ENCODE measurements at places on chromosomes 3 and 15.

DNA sequence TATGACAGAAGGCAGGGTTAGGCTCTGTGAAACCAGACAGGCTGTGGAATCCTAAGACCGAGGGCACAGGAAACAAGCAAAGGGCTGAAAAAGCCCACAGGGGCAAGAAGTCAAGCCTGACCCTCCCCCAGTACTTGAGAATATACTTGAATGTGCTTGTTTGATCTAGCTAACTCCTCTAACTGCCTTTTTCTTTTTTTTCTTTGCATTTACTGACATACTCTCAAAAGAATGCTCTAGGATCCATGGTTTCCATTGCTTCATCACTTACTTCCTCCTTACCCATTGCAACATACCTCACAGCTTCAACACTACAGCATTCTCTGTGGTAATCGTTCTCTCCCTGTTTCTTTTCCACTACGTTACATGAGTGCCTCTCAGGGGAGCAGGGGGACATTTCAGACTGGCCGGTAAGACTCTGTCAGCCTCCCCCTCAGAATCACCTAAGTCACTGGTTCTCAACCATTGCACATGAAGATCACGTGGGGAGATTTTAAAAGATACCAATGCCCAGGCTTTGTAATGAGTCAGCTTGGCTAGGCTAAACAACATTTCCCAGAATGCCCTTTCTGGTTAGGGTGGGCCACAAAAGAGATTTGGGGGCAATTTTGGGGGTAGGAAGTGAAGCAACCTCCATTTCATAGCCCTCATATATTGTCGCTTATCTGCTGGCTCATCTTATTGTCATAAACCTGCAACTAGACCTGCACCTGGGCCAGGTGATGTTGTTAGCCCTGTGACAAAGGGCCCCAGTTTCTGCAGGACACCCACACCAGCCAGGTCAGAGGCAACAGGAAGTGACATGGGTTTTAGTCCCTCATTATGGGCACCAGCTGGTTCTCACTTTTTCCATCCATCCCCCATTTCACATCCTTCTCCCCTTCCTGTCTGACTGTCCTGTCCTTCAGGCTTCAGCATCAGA, 24.6 kb upstream of the RSL24D1 start:
- peak; percentile 85 for DNase-seq

GRCh38 chr3:32303399-32303747, 64.9 kb downstream of the CMTM8 start:
- DNase-seq = no peak

DNA sequence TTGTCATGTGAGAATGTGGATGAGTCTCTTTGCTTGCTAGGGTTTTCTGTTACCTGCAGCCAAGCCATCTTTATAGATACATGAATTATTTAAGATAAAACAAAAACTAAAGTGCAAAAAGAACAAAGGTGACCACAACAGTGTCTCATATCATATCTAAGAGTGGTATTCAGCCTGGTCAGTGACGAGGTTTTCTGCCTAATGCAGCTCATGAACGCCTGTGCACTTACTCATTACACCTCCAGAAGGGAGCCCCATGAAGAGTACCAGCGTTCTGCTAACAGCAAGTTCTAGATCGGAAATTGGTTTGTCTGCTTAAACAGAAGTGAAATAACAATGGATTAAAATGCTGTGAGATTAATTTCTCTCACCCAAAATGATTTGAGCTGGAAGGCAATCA, 19.2 kb downstream of the PXYLP1 start:
- no peak for DNase-seq

DNA sequence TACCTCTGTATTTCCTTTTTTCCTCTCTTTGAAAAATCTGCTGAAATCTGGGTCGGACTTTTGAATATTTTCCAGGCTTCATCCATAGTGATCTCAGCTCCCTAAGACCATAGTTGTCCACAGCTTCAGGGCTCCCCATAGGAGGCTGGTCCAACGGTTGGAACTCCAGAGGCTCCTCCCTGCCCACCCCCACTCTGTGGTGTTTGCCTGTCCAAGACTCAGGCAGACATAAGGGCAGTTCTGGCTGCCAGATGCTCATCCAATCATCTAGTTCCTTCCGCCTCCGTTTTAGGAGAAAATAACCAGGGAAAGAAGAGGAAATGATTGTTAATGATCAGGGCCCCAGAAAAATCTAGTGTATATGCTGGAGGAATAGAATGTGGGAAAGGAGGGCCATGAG, 27.9 kb upstream of the PRTG start:
- DNase-seq = no peak

DNA sequence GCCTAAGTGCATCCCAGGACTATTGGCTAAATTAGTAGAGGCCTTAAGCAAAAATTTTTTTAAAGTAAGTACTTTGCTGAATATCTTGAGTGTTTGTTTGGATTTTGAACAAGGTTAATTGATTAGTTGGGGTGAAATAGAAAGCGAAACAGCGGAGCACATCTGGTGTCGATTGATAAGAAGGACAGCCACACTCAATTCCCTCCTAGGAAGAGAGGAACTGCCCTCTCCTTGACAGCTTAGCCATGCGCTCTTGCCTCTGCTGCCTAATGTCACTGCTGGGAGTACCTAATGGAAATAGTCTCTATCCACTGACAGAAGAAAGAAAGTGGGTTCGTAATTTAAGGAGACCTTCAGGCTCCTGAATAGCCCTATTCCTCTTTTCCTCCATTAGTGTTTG, 943.6 kb downstream of the DIPK2A start:
- DNase-seq = no peak

- no peak for DNase-seq
Observed at GRCh38 chr3:72178463-72179106, 393.6 kb upstream of the PROK2 start.

GRCh38 chr15:37289109-37289765, 188.9 kb upstream of the MEIS2 start:
- DNase-seq = no peak

DNA sequence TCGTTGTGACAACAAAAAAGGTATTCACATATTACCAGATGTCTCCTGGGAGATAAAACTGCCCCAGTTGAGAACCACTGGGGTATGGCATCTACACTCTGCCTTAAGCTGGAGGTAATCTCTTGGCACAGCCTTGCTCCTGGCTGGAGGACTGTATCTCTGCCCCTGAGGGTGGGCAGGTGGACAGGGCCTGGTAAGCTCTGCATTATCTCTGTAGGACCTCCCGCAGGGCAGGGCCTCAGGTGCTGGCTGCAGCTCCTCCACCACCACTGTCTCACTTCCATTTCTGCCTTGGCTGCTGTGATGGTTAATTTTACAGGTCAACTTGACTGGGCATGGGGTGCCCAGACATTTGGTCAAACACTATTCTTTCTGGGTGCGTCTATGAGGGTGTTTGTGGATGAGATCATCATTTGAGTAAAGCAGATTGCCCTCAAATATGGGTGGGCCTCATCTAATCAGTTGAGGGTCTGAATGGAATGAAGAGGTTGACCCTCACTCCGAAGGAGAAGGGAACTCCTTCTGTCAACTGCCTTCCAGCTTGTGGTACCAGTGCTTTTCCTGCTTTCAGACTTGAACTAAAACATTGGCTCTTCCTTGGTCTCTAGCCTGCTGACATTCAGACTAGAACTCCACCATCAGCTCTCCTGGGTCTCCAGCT, 9.8 kb upstream of the RHCG start:
- DNase-seq = no peak

DNA sequence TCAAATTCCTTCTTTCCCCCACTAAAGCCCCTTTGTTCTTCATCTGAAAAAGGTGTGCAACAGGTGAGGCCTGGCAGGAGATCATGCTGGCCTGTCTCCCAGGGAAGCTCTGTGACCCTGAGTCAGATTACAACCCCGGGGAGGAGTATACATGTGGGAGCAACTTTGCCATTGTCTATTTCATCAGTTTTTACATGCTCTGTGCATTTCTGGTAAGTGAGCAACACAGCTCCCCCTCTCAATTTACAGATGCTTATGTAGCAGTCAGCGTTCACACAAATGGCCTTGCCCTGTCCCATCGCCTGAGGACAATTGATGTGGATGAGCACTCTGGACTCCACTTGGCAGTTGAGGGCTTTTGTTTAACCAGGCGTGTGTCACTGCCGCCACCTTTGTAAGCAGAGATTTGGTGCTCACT, 70.4 kb downstream of the CHDH start:
- no peak for DNase-seq

GRCh38 chr3:55765906-55766701, 279.0 kb upstream of the WNT5A start:
- DNase-seq = no peak

DNA sequence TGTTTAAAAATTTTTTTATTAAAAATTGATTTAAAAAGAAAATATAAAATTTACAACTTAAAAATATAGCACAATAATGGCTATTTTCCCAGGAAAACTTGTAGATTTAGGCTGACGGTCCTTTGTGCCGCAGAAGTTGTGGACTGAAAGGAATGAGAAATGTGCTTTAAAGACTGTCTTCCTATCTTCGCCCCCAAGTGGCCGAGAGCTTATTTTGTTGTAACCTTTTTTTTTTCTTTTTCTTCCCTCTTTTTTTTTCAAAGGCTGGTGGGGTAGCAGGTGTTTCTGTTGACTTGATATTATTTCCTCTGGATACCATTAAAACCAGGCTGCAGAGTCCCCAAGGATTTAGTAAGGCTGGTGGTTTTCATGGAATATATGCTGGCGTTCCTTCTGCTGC, 15.5 kb downstream of the SLC25A26 start:
- DNase-seq = no peak

- DNase-seq = no peak
Observed at GRCh38 chr3:149038322-149038721, 47.0 kb downstream of the GYG1 start.

- DNase-seq = peak; percentile 81
Observed at GRCh38 chr15:90382320-90382719, 5.7 kb upstream of the IQGAP1 start.

- no peak for DNase-seq
Observed at GRCh38 chr3:194976874-194977273, 291.2 kb downstream of the FAM43A start.

- no peak for DNase-seq
Observed at GRCh38 chr15:92200891-92201290, 192.8 kb upstream of the ST8SIA2 start.

- DNase-seq = no peak
Observed at GRCh38 chr3:18405141-18405540, 20.0 kb downstream of the SATB1 start.

- no peak for DNase-seq
Observed at GRCh38 chr15:49495993-49496753, 73.1 kb downstream of the FGF7 start.

GRCh38 chr3:71430941-71431552, 152.5 kb downstream of the FOXP1 start:
- no peak for DNase-seq

- peak; percentile 52 for DNase-seq
Observed at GRCh38 chr3:124078953-124079911, 87.3 kb upstream of the ROPN1 start.

DNA sequence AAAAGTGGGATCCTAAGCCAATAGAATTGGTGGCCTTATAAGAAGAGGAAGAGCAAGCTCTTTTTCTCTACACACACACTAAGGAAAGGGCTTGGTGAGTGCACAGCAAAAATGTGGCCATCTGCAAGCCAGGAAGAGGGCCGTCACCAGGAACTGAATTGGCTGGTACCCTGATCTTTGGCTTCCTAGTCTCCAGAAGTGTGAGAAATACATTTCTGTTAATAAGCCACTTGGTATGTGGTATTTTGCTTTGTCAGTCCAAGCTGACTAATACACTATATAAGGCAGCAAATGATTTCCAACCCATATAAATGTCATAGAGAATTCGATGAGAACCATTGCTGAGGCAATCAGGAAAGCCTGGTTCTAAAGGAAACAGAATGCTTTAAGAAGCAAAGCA, 816.3 kb upstream of the SEMA6D start:
- DNase-seq = no peak

GRCh38 chr15:77505556-77505955, 84.9 kb downstream of the HMG20A start:
- DNase-seq = no peak

DNA sequence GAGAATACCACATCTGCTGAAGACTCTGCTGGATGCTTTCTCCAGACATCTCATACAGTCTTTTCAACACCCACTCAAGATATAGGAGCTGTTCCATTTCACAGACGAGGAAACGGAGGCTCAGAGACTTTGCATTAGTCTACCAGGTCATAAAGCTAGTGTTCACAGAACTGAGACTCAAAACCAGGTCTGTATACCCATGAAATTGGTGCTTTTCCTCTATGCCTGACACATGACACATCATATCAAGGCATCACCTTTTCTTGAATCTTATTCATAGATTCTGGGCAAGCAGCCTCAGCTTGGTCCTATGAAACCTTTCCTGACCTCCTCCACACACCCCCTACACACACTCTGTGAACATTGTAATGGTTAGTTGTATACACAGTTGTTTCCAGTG, 101.2 kb downstream of the LPP start:
- no peak for DNase-seq

DNA sequence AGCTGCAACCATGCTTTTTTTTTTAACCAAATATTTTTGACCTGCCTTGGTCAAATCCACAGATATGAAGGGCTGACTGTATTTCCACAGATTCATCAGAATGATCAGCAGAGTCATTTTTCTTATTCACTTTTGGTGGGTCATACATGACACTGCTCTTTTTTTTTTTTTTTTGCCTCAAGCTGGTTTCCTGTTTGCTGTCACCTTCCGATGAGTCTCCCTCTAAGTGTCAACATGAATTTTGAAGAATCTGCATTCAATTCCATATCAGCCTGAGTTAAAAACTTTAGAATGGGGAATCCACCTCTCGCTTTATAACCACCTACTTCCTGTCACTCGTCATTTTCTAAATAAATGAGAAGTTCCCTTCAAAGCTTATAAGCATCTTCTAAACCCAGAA, 2.2 kb upstream of the SLC12A8 start:
- peak; percentile 57 for DNase-seq

DNA sequence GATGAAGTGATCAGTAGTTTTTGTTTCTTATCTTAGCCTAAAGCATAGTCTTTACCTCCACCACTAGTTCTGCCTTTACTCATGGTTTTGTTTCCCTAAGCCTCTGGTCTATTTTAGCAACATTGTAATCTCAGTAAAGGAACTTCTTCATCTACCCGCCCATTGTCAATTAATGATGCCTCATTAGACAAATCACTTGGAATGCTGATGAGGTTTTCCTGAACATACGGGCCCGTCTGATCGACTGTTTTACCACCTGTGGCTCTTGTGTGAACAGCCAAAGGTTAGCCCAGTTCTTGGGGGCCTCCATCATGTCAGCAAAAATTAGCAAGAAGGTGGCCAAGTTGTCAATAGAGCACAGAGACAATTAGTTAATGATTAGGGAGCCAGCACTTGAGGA, 470.1 kb upstream of the ARRDC4 start:
- DNase-seq = no peak

DNA sequence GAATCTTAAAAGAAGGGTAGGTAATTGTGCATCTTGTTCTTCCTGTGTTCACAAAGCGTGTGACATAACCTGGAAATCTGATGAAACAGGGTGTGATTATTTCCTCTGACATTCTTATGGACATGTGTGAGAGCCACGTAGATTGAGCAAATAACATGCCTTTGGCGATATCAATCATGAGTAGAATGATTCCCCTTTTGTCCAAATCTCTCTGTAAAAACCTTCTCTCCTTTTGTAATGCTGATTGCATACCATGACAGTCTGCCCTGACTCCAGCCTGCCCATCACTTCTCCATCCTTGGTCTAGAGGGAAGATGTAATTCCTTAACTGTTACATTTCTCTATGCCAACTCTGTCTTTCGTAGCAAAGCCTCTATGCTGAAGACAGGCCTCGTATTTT, 115.0 kb downstream of the IL5RA start:
- no peak for DNase-seq

All from suppressor macrophage treated with lipopolysaccharide for 1 hour (primary cell).